ENCODE measurements at places on chromosomes 1 and 21.

GRCh38 chr1:203128716-203129500, 1.4 kb downstream of the ADORA1 start:
- no peak for DNase-seq

DNA sequence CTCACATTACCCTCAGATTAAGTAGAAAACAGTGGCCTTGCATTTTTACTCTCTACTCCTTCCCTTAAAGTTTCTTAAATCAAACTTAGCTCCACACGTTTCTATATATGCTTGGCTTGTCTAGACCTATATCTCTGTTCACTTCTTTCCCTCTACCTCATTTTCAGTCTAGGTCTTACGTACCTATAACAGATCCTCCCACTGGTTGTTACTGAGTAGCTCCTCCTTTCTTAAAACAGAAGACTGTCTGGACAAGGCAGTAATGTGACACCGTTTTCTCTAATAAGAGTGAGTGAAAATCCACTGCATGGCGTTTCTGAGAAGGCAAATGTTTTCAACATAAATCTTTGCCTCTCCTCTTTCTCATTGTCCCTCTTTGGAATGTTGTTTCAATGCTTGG, 211.7 kb upstream of the POGK start:
- no peak for DNase-seq

- no peak for DNase-seq
Measured at GRCh38 chr1:229107972-229108371, 162.9 kb upstream of the RAB4A start.

- peak; percentile 55 for DNase-seq
Measured at GRCh38 chr1:85109475-85109874, 61.2 kb upstream of the MCOLN3 start.

GRCh38 chr1:223654083-223654482, 11.4 kb downstream of the CAPN8 start:
- no peak for DNase-seq

- no peak for DNase-seq
Measured at GRCh38 chr1:18632218-18632588, 1.6 kb downstream of the PAX7 start.

DNA sequence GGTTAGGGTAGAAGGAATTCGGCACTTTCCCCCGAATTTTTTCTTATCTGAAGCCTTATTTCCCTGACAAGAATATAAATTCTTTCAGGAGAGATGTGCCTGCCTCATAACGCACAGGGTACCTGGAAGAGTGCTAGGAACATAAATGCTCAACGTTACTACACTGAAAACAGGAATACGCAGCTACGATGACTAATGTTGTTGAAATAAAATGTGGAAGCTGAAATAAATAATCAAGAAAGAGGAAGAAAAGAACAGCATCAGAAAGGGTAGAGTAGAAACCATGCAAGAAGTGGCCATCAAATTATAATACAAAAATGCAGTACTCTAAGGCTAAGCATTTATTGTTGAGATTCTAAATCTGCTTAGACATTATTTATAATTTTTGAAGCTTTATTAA, 33.9 kb downstream of the SLC66A1 start:
- peak; percentile 49 for DNase-seq

DNA sequence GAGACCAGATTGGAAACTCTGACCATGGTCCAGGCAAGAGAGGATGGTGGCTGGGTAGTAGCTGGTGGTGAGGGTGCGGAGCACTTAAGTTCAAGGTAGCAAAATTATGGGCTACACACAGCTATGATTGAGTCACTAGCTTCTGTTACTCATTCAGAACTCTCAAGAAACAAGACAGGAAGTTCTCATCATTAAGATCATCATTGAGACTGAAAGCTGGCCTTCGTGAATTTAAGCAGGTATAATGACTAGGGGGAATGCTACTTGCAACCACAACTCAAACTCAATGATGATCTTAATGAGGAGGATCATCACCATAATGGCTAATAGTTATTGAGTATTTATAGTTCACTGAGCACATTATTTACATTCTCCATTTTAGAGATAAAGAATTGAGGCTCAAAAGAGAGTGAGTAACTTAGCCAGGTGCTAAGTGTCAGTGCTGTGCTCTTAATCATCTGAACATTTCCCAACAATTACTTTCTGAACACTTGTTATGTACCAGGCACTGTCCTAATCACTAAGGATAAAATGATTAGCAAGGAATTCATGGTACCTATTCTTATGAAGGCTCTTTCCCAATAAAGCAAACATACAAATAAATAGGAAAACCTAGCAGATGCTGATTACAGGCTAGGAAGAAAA, 286.3 kb upstream of the C1orf105 start:
- no peak for DNase-seq

GRCh38 chr1:93595266-93595665, 86.4 kb downstream of the BCAR3 start:
- DNase-seq = no peak

GRCh38 chr1:246878551-246878950, 53.2 kb downstream of the AHCTF1 start:
- no peak for DNase-seq

GRCh38 chr1:107526524-107527198, 385.8 kb downstream of the NTNG1 start:
- DNase-seq = no peak

DNA sequence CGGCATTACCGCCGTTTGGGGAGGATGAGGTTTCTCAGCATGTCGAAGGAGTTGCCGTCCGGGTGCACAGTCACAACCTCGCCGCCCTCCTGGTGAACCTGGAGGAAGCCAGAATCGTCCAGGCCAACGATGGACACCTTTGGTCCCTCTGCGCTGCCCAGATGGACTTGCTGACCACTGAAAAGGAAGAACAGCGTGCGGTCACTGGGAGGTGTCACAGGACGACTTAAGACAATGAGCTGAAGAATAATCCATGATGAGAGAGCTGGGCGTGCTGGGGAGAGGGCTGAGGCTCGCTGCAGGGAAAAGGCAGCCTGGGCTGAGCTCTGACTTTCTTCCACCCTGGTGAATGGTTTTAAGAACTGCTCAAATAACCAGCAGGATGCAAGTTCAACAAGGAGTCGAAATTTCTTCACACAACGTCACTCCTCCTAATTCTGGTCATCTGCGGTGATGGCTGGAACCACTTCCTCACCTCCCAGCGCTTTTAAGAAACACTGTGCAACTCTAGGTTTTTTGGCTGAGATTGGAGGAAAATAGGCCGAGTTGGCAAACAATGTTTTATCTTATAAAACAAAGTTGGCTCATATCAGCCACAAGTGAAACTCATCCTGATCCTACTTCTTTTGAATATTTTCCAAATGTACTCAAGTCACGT, 55.5 kb downstream of the SIM2 start:
- DNase-seq = no peak

DNA sequence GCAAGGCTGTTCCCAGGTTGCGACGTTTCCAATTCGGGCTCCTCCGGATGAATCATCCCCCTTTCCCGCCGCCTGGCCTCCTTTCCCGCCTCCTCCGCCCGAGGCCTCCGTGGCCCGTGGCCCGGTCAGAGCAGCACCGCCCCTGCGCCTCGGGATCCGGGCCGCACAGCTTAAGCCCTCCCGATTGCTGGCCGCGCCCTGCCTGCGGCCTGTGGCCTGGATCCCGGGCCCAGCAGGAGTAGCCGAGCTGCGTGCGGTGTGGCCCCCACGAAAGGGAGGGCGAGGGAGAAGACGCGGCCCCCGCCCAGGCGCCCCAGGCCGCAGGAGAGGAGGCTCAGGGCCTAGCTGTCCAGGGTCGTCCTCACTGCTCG, 1.0 kb downstream of the TMEM200B start:
- peak; percentile 22 for DNase-seq

DNA sequence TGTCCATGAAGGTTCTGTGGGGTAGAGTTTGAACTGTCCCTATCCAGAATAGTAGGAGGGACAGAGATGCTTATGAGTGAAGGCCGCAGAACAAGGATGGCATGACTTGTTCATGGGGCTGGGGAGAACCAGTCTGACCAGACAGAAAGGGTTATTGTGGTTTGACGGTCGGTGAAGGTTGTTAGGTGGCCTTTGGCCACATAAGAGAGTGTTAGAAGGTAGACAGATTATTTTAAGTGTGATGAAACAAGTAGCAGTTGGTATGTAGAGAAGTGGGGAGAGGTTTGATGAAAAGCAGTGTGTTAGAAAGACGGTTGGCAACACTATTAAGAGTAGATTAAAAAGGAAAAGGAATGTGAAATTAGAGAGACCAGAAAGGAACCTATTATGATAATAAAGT, 355.1 kb downstream of the DISC1 start:
- no peak for DNase-seq
